ENCODE measurements at places on chromosomes 7 and 10. TPM values are rescaled to one million over a fixed set of nuclear protein-coding genes. Genes with fewer than 3 reads are reported as not detected.

- peaks cover 11% of the 10 kb centered on the region for H3K36me3 ChIP-seq
- H3K4me3 ChIP-seq: no peak overlapping the region
- no peaks in the 10 kb centered on the region for H3K27me3 ChIP-seq
Measured at GRCh38 chr7:133481676-133482075, 228.8 kb downstream of the EXOC4 start.

GIMAP5 gene
- 29.9 TPM for polyA plus RNA-seq

- H3K4me3 ChIP-seq: no peak overlapping the region
- no peaks in the 10 kb centered on the region for H3K4me1 ChIP-seq
- DNase-seq: no peak
- no peak overlapping the region for H3K27ac ChIP-seq
- no peaks in the 10 kb centered on the region for H3K27me3 ChIP-seq
Measured at GRCh38 chr7:127810696-127811660, 159.0 kb downstream of the SND1 start.

TRIM50 gene
- polyA plus RNA-seq: 2.1 TPM

DNA sequence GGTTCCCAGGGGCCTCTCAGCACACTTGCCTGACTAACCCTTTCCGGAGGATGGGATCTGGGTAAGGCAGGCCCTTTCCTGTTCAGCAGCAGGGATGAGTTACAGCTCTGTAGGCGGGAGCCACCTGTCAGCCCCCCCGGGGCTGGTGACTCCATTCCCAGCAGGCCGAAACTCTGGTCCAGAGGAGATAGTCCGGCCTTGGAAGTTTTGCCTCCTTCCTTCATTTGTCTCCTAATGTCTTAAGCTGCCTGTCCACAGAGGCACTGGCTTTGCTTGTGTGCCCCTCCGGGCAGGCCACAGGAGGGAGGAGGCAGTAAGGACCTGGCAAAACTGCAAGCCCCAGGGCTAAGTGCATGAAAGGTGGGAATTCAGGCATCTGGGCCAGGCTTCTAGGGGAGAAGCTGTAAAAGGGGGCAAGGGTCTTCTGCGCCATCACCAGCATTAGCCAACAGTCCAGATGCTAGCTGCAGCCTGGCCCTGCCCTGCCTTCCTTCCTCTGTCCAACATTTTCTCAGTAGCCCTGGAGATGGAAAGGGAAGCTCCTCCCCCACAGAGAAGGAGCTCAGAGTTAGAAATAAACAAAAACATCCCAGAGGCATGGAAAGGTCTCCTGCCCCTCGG, 1.2 kb downstream of the ADIRF start:
- no peak overlapping the region for H3K27ac ChIP-seq
- peaks cover 50% of the 10 kb centered on the region for H3K4me1 ChIP-seq
- peak; percentile 41 for DNase-seq
- H3K27me3 ChIP-seq: no peaks in the 10 kb centered on the region
- H3K36me3 ChIP-seq: no peaks in the 10 kb centered on the region
